ENCODE measurements at places on chromosomes 12 and 14. TPM values are rescaled to one million over a fixed set of nuclear protein-coding genes. Genes with fewer than 3 reads are reported as not detected.
A peak's percentile ranks its signal among the peaks of the same experiment; 100 is the strongest.

The MAP3K9 gene
- total RNA-seq: 13.2 TPM

The PIWIL1 gene
- total RNA-seq: not detected

The KIF5A gene
- total RNA-seq: 1.8 TPM

The SYT10 gene
- total RNA-seq: not detected

The ADAM20 gene
- total RNA-seq: 1.9 TPM

The NCKAP5L gene
- total RNA-seq: 6.0 TPM

The MYF5 gene
- total RNA-seq: not detected

The TRHDE gene
- 3.3 TPM for total RNA-seq

The PLXNC1 gene
- total RNA-seq: 3.7 TPM

The SMIM41 gene
- total RNA-seq: not detected

The FAIM2 gene
- total RNA-seq: 0.83 TPM

The RFLNA gene
- total RNA-seq: 8.3 TPM

The AGAP2 gene
- 9.1 TPM for total RNA-seq

The CLMN gene
- 38.8 TPM for total RNA-seq

- no peak for DNase-seq
- no peak overlapping the region for H3K27ac ChIP-seq
- H3K4me1 ChIP-seq: no peaks in the 10 kb centered on the region
- no peak overlapping the region for H3K4me3 ChIP-seq
- no peaks in the 10 kb centered on the region for H3K36me3 ChIP-seq
Observed at GRCh38 chr12:25695574-25695973, 142.5 kb upstream of the LMNTD1 start.

DNA sequence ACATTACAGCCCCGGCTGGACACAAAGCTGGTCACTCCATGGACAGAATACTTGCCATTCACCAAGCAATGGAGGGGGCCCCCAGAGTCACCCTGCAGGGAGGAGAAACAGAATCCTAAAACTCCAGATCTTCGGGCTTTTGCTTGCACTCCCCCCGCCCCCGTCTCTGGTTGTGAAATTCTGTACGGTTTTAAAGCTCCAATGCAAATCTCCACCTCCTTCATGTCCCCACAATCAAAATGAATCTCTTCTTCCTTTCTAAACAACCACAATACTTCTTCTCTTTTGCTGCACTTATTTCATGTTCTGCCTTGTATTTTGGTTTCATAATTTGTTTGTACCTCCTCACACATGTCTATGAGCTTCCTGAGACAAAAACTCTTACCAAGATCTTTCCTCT is 5.8 kb upstream of the BIN2 start:
- H3K4me3 ChIP-seq: no peak overlapping the region
- H3K4me1 ChIP-seq: no peaks in the 10 kb centered on the region
- DNase-seq: no peak
- no peaks in the 10 kb centered on the region for H3K27me3 ChIP-seq
- H3K36me3 ChIP-seq: no peaks in the 10 kb centered on the region

DNA sequence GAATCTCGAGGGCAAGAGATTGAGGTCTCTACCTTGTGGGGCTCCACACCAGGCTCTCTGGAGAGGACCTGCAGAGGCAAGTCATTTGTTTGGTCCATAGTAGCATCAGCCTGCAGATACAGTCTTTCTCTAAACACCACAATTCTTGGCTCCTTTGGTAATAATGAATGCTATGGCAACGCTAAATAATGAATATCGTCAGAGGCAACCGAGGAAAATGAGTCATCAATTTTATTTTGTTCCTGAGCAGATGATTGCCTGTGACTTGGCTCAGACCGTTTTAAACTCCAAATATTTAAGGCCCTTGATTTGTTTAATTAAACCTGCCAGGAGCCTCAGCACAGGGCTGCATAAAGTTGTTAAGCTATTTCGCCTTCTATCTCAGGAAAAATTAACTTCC is 924.1 kb upstream of the TMEM132C start:
- DNase-seq: no peak
- H3K4me1 ChIP-seq: no peaks in the 10 kb centered on the region
- H3K4me3 ChIP-seq: no peak overlapping the region
- no peaks in the 10 kb centered on the region for H3K27me3 ChIP-seq

- H3K27ac ChIP-seq: no peak overlapping the region
- no peaks in the 10 kb centered on the region for H3K27me3 ChIP-seq
- no peak overlapping the region for H3K4me3 ChIP-seq
- no peaks in the 10 kb centered on the region for H3K36me3 ChIP-seq
- no peak for DNase-seq
Observed at GRCh38 chr12:102549691-102550090, 69.3 kb upstream of the IGF1 start.

- no peak for DNase-seq
- no peaks in the 10 kb centered on the region for H3K4me1 ChIP-seq
- H3K27me3 ChIP-seq: no peaks in the 10 kb centered on the region
Observed at GRCh38 chr14:70585231-70585630, 15.2 kb downstream of the MED6 start.

GRCh38 chr14:56026506-56026905 is 91.7 kb upstream of the PELI2 start:
- no peak overlapping the region for H3K27ac ChIP-seq
- no peaks in the 10 kb centered on the region for H3K36me3 ChIP-seq
- no peak overlapping the region for H3K4me3 ChIP-seq

DNA sequence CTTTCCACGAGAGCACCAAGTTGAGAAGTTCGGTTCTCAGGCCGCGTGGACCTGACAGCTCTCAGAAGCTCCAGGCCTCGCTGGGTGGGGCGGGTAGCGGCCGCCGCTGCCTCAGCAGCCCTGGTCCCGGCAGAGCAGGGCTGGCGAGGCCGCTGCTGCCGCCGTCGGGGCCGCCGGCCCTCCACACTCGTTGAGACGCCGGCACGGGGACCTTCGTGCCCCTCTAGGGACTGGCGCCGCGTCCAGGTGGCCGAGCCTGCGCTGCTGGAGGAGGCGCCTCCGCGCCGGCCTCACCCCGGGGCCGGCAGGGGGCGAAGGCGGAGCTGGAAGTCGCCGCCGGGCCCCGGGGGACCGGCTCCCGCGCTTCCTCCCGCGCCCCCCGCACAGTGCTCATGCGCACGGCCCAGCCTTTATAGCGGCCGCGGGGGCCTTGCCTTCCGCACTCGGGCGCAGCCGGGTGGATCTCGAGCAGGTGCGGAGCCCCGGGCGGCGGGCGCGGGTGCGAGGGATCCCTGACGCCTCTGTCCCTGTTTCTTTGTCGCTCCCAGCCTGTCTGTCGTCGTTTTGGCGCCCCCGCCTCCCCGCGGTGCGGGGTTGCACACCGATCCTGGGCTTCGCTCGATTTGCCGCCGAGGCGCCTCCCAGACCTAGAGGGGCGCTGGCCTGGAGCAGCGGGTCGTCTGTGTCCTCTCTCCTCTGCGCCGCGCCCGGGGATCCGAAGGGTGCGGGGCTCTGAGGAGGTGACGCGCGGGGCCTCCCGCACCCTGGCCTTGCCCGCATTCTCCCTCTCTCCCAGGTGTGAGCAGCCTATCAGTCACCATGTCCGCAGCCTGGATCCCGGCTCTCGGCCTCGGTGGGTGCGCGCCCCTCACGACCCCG is at the start of gene COCH:
COCH (plus strand) TSS at position 440 of the 879 bp plus-strand sequence; CDS start at position 820, 380 bp downstream.
- peaks cover 16% of the 10 kb centered on the region for H3K4me1 ChIP-seq
- H3K4me3 ChIP-seq: peak within 1 kb of the TSS; percentile 45
- H3K27ac ChIP-seq: no peak within 1 kb of the TSS
- H3K36me3 ChIP-seq: no peaks in the 10 kb centered on the region
- peak; percentile 69 for DNase-seq

DNA sequence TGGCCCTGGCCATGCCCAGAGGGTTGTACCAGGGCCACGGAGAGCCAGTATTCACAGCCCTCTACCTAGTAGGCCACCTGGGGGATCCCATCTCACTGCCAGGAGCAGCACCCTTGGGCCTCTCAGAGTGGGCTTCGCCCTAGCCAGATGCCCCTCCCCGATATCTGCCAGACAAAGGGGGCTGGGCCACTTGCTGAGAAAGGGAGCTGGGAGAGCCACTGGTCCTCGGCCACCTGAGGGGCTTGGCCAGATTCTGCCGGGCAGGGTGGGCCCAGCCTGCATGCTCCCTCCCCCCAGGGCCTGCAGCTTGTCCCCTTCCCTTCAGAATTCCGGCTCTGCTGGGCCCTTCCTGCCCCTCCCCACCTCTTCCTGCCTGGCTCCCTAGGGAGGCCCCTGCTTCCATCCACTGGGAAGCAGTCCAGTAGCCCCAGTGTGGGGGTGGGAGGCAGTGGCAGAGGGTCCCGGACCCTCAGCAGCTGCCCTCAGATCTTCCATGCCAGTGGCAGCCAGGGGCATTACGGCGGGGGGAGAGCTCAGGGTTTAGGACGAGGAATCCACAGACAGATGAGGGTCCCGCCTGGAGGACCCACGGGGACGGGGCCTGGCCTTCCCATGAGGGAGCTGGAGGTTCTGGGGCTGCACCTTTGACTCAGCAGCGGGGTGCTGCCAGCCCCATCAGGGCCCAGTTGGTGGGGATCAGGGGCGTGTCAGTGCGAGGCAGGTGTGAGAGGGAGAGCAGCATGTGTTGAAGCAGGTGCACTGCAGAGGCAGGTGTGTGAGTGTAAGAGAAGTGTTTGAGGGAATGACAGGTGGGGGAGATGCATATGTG is 2.4 kb downstream of the CRIP2 start:
- peaks cover 50% of the 10 kb centered on the region for H3K27me3 ChIP-seq
- H3K4me3 ChIP-seq: no peak overlapping the region
- H3K27ac ChIP-seq: peak overlapping the region; percentile 79
- no peak for DNase-seq

- no peaks in the 10 kb centered on the region for H3K27me3 ChIP-seq
- no peak overlapping the region for H3K27ac ChIP-seq
- no peaks in the 10 kb centered on the region for H3K4me1 ChIP-seq
- no peak overlapping the region for H3K4me3 ChIP-seq
Observed at GRCh38 chr12:121371404-121371803, 19.2 kb upstream of the ANAPC5 start.

- no peak overlapping the region for H3K4me3 ChIP-seq
- no peak overlapping the region for H3K27ac ChIP-seq
- no peak for DNase-seq
- no peaks in the 10 kb centered on the region for H3K27me3 ChIP-seq
Observed at GRCh38 chr14:61090432-61091216, 109.6 kb downstream of the SLC38A6 start.

GRCh38 chr12:51705450-51705849 is 114.4 kb downstream of the SCN8A start:
- DNase-seq: no peak
- H3K4me1 ChIP-seq: no peaks in the 10 kb centered on the region
- H3K36me3 ChIP-seq: no peaks in the 10 kb centered on the region
- H3K27me3 ChIP-seq: no peaks in the 10 kb centered on the region

- H3K27ac ChIP-seq: peak overlapping the region; percentile 1
- H3K4me1 ChIP-seq: no peaks in the 10 kb centered on the region
- no peak for DNase-seq
- no peaks in the 10 kb centered on the region for H3K27me3 ChIP-seq
- H3K36me3 ChIP-seq: no peaks in the 10 kb centered on the region
Observed at GRCh38 chr12:23535441-23535840, 414.0 kb downstream of the SOX5 start.

GRCh38 chr12:90562671-90563070 is 392.3 kb downstream of the CCER1 start:
- H3K27me3 ChIP-seq: no peaks in the 10 kb centered on the region
- H3K36me3 ChIP-seq: no peaks in the 10 kb centered on the region
- H3K4me3 ChIP-seq: no peak overlapping the region
- no peak for DNase-seq

DNA sequence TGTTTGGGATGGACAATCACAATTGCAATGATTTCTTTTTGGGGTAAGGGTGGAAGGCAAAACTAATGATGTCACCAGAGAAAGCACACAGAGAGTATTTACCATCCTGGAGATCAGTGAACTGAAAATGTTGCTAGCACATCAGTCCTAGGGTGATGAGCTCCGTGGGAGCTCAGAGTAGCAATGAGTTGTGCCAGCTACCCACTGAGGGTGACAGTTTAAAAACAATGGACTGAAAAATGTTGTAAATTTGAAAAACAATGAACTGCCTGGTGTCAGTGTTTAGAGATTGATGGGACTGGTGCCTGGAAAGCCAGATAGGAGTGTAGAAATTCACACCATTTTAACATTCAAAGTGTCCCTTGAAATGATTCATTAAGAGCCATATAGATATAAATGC is 198.5 kb downstream of the ATP23 start:
- no peak for DNase-seq
- no peak overlapping the region for H3K4me3 ChIP-seq
- H3K4me1 ChIP-seq: no peaks in the 10 kb centered on the region
- H3K27ac ChIP-seq: no peak overlapping the region

- no peaks in the 10 kb centered on the region for H3K27me3 ChIP-seq
- no peak for DNase-seq
- no peak overlapping the region for H3K4me3 ChIP-seq
- no peaks in the 10 kb centered on the region for H3K4me1 ChIP-seq
- H3K36me3 ChIP-seq: no peaks in the 10 kb centered on the region
Observed at GRCh38 chr14:91223028-91223783, 21.3 kb downstream of the GPR68 start.

DNA sequence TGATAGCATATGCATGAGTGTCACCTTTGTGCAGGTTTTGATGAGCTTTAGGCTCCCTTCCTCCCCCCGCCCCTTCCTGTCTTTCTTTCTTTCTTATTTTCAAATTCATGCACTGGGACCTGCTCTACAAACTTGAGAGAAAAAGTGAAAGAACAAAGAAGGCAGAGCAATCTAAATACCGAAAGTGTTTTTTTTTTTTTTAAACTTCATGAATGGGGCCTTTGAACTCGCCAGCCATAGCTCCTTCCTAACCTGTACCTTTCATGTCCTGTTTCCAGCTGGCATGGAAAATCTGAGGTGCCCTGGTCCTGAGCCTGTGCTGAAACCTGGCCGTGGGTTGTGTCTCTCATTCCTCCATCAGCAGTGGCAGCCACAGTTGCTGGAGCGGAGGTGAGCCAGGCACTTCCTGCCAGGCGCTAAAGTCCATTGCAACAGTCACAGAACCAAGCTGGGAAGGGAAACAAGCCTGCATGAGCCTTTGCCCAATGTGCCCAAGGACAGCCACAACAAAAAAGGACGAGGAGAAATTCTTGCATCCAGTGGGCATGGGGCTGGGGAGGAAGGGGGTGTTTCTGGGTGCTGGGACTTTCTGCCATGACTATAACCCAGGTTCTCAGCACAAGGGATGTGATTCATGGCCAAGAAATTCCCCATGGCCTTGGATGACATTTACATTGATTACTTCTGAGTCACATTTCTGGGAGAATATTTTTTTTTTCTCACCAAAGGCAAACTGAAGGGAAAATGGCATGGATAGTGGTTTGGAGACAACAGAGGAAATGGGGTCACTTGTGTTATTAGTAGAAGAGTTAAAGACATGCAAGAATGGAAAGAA is 102.7 kb downstream of the TMEM30B start:
- no peak overlapping the region for H3K4me3 ChIP-seq
- H3K27ac ChIP-seq: no peak overlapping the region
- H3K36me3 ChIP-seq: no peaks in the 10 kb centered on the region
- H3K4me1 ChIP-seq: no peaks in the 10 kb centered on the region
- no peaks in the 10 kb centered on the region for H3K27me3 ChIP-seq

DNA sequence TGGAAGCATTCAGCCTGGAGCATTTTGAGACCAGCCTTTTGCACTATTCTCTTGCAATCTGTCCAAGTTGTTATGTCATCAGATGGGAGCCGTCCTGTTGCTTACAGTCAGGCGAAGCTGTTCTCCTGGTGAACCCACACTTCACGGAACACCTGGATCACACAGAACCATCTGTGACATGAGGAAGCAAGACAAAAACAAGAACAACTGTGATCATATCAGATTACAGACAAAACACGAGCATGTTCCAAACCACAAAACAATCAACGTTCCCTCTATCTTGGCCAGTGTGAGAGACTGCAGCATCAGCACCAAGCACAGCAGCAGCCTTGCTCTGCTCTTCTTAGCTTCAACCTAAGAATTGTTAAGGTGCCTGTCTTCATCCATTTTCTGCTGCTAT is 180.5 kb upstream of the SFSWAP start:
- H3K4me1 ChIP-seq: no peaks in the 10 kb centered on the region
- no peaks in the 10 kb centered on the region for H3K36me3 ChIP-seq
- H3K27me3 ChIP-seq: no peaks in the 10 kb centered on the region
- H3K27ac ChIP-seq: no peak overlapping the region
- no peak for DNase-seq
- H3K4me3 ChIP-seq: no peak overlapping the region
